Aorta (tissue), 5 donors: ENCODE measurements at places on chromosomes 7 and 10.

GRCh38 chr10:99981581-99982199 is 28.1 kb downstream of the DNMBP start:
- DNase-seq: no peak

DNA sequence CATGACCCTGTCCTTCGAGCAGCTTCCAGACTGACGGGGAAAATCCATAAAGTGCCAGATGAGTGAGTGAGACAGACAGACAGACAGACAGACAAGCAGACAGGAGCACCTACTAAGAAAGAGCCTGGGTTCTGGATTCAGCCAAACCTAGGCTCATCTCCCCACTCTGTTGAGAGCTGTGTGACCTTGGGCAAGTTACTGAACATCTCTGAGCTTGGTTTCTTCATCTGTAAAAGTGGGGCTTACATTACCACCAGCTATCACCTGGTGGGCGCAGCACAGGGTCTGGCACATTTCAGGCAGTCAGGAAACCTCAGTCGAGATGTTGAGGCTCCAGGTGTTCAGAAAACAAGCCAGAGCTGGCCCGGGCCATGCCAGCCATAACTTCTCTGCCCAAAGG is 37.6 kb downstream of the C10orf105 start:
- no peak for DNase-seq

- no peak for DNase-seq
Observed at GRCh38 chr7:19353180-19353579, 208.0 kb upstream of the FERD3L start.

- no peak for DNase-seq
Observed at GRCh38 chr7:7696458-7697119, 21.8 kb downstream of the RPA3 start.

- DNase-seq: no peak
Observed at GRCh38 chr7:90988996-90989765, 275.1 kb upstream of the FZD1 start.

GRCh38 chr10:119414081-119414611 is 128.4 kb downstream of the RGS10 start:
- no peak for DNase-seq

GRCh38 chr10:59098831-59099452 is 77.5 kb upstream of the PHYHIPL start:
- DNase-seq: no peak

GRCh38 chr7:101185258-101185839 is 5.3 kb upstream of the NAT16 start:
- DNase-seq: no peak

DNA sequence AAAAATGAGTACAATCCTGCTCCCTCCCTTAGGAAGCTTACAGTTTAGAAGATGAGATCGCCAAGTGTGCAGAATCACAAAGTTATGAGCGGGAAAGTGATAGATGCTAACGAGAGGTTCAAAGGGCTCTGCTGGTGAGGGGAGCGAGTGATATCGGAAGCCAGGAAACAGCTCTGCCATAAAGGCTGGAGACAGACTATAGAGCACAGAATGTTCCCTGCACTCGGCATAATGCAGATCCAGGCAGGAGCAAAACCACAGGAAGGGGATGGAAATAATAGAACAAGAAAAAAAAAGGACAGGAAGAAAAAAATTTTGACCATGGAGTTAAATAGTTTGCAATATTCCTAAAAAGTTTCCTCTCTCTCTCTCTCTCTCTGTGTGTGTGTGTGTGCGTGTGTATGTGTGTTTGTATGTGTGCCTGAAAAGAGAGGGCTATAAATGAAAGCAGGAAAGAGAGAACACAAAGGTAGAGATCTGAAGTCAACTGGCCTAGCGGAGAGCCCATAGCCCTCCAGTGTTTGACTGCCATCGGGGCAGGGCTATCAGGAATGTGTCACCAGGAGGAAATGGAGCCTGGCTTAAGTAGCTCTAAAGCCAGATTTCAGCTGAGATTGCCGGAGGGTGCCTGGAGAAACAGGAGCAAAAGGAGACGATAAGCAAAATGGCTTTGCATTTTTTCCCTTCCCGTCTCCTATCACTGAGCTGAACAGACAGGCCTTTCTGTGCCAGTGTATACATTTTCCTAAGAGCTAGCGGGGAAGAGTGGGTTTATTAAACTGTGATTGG is 175.8 kb upstream of the LYZL1 start:
- no peak for DNase-seq

DNA sequence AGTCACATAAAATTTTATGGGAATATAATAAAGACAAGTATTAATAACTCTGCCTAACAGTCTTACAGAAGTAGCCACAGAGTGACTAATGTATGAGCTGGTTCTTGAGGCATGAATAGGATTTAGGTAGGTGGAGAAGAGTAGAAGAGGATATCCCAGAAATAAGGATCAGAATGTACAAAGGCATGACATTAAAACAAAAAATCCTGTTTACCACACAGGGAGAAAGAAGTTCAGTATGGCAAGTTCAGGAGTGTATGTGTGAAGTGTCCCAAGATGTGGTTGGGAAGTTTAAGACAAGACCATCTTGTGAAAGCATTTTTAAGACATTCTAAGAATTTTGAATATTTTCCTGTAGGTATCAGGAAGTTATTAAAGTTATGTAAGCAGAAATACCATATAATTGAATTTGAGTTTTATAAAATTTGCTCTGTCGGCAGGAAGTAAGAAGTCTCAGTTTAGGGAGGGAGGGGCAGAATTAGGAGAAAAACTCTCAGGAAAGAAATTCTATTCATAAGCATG is 64.7 kb upstream of the CAV2 start:
- no peak for DNase-seq

- no peak for DNase-seq
Observed at GRCh38 chr7:83270407-83270806, 107.7 kb upstream of the PCLO start.

GRCh38 chr7:158007697-158008257 is 579.8 kb downstream of the PTPRN2 start:
- DNase-seq: no peak

DNA sequence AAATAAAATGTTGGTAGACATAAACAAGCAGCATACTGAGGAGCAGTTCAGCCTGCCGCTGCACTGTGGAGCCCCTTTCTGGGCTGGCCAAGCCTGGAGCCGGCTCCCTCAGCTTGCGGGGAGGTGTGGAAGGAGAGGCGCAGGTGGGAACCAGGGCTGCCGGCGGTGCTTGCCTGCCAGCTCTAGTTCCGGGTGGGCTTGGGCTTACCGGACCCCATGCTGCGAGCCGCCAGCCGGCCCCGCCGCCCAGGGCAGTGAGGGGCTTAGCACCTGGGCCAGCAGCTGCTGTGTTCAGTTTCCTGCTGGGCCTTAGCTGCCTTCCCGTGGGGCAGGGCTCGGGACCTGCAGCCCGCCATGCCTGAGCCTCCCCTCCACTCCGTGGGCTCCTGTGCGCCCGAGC is 672.9 kb upstream of the POM121L12 start:
- DNase-seq: peak; percentile 34

- no peak for DNase-seq
Observed at GRCh38 chr10:96591946-96592345, 5.1 kb upstream of the TM9SF3 start.

GRCh38 chr7:51111241-51111940 is 205.2 kb downstream of the COBL start:
- no peak for DNase-seq

DNA sequence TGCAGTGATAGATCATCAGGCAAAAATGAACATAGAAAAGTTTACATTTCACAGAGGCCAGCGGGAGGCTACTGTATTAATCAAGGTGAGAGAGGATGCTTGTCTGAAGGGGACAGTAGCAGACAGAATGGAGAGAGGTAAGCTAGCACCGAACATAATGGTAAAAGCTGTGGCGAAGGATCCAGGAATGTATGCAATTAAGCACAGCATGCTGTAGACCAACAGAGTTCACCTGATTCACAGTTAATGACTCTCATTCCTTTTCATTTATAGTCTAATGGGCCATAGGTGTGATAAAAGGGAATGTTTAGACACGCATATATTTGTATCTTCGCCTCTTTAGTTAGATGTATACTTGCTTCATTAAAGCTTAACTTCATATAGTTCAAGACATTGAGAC is 150.9 kb upstream of the MBL2 start:
- DNase-seq: no peak

GRCh38 chr7:44058759-44059218 is 6.6 kb downstream of the PGAM2 start:
- no peak for DNase-seq

DNA sequence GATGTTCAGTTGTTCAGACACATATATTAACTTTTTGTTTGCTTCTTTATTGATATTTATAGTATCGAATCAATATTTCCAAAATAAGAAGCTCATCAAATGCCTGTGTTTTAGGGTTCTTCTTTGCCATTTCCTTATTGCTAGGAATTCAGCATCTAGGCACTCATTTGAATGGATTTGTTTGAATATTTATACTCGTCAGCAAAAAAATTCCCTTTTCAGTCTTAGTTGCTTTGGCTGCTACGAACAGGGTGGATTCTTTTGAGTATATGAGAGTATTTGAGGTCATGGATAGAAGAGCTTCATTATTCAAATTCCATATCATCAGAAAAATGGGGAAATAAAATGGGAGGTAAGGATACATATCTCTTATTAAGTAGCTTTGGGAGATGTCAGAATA is 706.9 kb downstream of the NRG3 start:
- no peak for DNase-seq

- DNase-seq: no peak
Observed at GRCh38 chr10:75170215-75170614, 40.4 kb upstream of the VDAC2 start.

DNA sequence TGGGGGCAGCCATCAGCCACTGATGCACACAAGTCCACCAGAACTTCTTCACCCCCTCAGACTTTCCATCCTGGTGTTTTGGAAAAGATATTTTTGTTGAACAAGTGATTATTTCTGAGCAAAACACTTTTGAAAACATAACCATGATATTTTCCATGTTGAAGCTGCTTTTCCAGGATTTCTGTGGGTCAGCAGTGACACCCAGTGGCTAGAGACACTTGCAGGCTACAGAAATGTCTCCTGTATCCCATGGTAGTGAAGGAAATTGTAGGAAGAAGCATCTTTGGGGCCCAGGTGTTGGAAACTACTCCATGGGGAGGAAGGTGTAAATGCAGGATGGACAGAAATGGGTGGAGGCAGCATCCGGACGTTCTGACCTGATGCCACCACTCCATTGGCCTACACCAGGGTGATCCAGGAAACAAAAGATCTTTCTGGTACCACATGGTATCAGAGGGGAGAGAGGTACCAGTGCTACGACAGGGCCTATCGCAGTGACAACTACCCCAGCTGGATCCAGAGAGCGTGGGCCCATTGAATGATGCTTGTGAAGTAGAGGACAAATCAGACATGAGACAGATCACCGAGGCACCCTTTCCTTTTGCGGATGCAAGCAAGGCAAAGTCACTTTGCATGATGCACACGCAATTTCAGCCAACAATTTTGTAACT is 111.7 kb upstream of the COBL start:
- DNase-seq: no peak

GRCh38 chr7:11753433-11753832 is 78.6 kb downstream of the THSD7A start:
- no peak for DNase-seq

- no peak for DNase-seq
Observed at GRCh38 chr10:308101-308500, 172.8 kb downstream of the ZMYND11 start.

DNA sequence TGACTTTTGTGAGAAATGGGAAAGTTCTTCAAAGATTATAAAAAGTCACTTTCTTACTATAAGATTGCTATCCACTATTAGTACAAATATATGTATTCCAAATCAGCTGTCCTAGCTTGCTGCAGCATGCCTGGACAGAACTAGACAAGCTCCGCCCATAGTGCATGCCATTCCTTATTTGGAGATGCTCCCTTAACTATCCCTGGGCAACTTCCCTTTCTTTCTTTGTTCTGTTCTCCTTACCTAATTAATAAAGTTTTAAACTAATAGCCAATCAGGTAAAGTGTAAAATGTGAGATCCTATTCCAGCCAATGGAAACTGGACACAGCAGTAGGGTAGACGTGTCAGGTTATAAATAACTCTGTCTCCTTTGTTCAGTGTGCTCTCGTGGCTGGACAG is 281.9 kb downstream of the CAMK1D start:
- DNase-seq: no peak

GRCh38 chr10:114829160-114829909 is 7.8 kb downstream of the FHIP2A start:
- DNase-seq: no peak

DNA sequence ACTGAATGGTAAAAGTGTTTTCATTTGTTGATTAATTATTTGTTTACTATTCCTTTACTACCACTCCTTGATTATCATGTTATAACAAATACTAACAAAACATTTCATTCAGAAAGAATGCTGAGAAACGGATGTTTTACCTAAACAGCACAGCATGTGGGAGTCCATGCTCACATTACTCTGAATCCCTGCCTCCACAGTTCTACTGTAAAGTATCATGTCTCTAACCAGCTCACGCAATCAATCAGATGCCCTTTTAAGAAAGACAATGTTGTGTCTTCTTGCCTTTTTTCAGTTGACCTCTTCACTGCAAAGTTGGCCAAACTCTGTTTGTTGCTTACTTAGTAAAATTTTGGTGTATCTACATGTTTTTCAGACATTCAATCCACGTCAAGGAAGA is 232.5 kb upstream of the MDFIC start:
- DNase-seq: no peak

- no peak for DNase-seq
Observed at GRCh38 chr10:80379701-80380100, 23.1 kb downstream of the DYDC2 start.

DNA sequence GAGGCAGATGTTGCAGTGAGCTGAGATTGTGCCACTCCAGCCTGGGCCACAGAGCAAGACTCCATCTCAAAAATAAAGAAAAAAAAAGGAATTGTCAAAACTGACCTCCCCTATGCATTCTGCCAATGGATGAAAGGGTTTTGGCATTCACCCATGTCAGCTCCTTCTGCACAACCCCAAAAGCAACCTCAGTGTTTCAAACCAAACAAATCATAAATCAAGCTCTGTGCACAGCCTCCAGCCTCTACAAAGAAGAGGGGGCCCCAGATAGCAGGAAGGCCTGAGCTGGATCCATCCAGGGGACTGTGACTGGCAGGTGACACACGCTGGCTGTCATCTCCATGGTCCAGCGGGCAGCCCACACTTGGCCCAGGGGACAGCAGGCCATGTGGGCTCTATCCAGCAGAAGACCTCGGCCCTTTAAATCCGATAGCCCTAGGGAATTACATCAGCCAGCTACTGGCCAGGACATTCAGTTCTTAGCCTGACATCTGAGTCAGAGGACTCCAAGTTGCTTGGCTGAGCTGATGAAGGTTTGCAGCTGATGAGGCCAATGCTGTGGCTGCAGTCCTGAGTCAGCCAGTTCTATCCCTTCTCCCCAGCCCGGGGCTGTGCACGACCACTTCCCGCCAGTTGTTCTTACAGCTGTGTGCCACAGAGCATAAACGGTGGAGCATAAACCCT is 52.0 kb upstream of the FIGNL1 start:
- peak; percentile 80 for DNase-seq

- DNase-seq: peak; percentile 9
Observed at GRCh38 chr7:156928406-156928747, 21.1 kb upstream of the NOM1 start.

GRCh38 chr10:49173201-49173772 is 14.9 kb downstream of the TMEM273 start:
- DNase-seq: no peak

- no peak for DNase-seq
Observed at GRCh38 chr7:19144661-19145433, at the start of gene FERD3L. FERD3L (minus strand) TSS chr7:19145421; CDS start chr7:19145362, 59 bp downstream.

- DNase-seq: no peak
Observed at GRCh38 chr7:142001163-142001874, 5.6 kb downstream of the MGAM start.
